ENCODE measurements at places on chromosomes 1 and 21.

- DNase-seq: no peak
Observed at GRCh38 chr1:174795806-174796205, 203.9 kb upstream of the CACYBP start.

GRCh38 chr1:234433563-234434285 lies 45.3 kb downstream of the TARBP1 start:
- no peak for DNase-seq

- no peak for DNase-seq
Observed at GRCh38 chr1:58397187-58397820, 149.2 kb downstream of the OMA1 start.

DNA sequence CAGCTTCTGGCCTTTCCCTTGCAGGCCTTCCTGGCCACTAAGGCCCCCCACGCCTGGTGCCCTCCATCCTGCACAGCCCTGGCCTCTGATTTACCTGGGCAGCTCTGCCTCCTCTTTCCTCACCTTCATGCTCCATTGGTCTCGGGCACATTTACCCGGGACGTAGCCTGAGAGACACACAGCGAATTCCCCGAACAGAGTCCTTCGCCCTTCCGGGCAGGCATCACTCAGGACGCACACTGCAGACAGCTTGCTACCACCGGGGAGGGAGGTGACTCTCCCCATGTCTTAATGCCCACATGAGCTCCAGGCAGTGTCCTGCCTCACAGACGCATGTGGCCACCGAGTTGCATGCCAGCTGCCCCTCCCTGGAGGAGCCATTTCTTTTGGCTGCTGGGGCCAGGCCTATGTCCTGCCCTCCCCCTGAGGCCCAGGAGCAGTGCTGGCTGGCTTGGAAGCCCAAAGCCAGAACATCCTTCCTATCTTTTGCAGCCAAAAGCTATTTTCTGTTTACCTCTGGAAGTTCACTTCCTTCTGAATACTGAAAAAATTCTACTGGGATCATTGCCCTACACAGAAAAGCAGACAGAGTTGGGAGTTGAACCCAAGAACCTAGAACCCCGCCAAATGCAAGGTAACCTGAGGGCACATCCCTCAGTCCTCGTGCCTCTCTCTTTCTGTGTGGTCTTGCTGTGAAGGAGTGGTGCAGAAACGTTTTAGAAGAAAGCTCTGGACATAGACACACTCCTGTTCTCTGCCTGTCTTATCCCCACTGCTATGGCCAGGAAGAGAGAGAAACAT lies 209.5 kb downstream of the TOMM20 start:
- no peak for DNase-seq

DNA sequence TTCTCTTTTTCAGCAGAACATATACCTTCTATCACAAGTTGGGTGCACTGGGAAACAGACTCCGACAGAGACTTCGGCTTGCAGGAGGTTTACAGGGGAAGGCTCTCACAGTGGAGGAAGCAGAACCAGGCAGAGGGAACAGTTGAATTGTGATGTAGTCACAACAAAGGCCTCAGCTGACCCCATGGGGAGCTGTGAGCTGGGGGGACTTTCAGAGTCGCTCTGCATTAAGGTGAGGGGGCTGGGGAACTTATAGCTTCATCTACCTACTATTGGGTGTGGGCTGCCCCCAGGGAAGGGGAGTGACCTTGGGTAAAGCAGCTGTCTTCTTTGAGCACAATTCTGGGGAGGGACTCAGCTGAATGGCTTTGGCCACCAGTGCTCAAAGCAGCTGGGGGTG lies 94.9 kb upstream of the POU3F1 start:
- DNase-seq: no peak

DNA sequence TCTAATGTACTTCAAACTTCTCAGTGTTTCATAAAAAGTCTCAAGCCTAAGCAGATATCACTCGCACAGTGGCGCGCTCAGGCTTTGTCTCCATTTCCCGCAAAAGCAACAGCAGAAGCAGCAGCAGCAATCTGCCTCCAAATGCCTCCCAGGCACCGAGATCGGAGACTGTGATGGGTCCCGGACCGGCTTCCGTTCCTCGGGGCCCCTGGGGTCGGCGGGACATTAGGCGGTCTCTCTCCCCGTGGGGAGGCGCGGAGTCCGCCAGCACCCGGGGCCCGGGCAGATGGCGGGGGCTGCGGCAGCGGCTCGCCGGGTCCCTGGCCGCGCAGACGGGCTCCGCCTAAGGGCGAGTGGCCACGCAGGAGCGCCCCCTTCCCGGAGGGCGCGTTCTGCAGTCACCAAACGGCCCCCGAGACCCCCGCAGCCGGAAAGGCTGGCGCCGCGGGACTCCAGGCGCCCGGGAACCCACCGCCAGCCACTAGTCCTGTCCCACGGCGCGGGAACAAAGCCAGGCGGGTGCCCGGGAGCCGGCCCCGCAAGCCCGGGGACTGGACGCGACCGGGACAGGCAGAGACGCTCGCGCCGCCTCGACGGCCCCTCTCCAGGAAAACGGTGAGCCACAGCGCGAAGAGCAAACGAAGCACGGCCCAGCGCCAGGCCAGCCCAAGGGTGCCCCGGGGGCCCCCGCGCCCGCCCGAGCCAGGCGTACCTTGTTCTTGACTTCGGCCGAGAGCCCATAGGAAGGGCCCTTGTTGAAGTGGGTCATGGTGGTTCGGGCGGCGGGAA lies 590 bp downstream of the CNN3 start:
- peak; percentile 41 for DNase-seq

- no peak for DNase-seq
Observed at GRCh38 chr21:31347435-31348032, 3.5 kb upstream of the TIAM1 start.

DNA sequence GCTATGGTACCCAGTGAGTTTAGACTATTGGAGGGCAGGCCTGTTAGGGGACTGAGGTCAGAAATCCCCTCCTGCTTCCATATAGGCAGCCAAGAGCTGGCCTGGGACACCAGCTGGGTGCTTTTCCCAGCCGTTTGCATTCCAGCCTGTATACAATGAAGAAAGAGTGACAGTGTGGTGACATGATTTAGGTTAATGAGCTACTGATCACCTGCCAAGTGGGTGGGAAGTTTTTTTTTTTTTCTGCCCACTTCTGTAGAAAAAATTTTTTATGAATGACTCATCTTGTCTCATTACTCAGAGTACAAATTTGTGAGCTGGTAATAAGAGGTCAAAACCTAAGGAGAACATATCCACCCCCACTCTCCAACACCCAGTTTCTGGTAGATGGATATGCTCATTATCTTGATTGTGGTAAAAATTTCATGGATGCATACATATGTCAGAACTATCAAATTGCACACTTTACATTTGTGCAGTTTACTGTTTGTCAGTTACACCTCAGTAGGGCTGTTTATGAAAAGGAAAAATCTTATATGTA lies 16.4 kb upstream of the CGN start:
- no peak for DNase-seq

GRCh38 chr1:222010306-222010705 lies 268.4 kb upstream of the DUSP10 start:
- DNase-seq: no peak

DNA sequence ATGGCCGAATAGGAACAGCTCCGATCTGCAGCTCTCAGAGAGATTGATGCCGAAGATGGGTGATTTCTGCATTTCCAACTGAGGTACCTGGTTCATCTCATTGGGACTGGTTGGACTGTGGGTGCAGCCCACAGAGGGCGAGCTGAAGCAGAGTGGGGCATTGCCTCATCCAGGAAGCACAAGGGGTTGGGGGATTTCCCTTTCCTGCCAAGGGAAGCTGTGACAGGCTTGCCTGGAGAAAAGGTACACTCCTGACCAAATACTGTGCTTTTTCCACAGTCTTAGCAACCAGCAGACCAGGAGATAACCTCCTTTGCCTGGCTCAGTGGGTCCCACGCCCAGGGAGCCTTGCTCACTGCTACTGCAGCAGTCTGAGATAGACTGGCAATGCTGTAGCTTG lies 66.9 kb downstream of the HSD3B1 start:
- DNase-seq: no peak

GRCh38 chr1:26733982-26734381 lies 38.2 kb downstream of the ARID1A start:
- no peak for DNase-seq

GRCh38 chr1:240122639-240123613 lies 31.2 kb downstream of the FMN2 start:
- DNase-seq: no peak

GRCh38 chr1:228157729-228158126 lies 7.9 kb upstream of the IBA57 start:
- no peak for DNase-seq

GRCh38 chr1:72946903-72947499 lies 664.7 kb upstream of the NEGR1 start:
- no peak for DNase-seq

DNA sequence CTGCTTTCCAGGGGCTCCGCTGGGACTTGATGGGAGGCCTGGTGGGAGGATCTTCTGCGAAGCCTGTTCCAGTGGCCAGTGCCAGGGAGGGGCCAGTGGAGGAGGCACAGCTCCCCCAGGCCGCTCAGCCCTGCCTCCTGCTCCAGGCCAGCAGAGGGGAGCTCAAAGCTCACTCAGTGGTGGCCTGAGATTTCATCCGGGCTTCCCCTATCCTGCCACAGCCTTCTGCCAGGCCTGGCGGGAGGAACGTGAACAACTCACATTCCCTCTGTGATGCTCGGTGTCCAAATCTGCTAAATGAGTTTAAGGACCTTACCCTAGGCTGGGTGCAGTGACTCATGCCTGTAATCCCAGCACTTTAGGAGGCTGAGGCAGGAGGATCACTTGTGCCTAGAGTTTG lies 3.3 kb downstream of the CLCNKB start:
- DNase-seq: no peak

- DNase-seq: no peak
Observed at GRCh38 chr1:26664802-26665201, 31.0 kb upstream of the ARID1A start.

- no peak for DNase-seq
Observed at GRCh38 chr1:202576816-202577215, 133.4 kb downstream of the SYT2 start.

DNA sequence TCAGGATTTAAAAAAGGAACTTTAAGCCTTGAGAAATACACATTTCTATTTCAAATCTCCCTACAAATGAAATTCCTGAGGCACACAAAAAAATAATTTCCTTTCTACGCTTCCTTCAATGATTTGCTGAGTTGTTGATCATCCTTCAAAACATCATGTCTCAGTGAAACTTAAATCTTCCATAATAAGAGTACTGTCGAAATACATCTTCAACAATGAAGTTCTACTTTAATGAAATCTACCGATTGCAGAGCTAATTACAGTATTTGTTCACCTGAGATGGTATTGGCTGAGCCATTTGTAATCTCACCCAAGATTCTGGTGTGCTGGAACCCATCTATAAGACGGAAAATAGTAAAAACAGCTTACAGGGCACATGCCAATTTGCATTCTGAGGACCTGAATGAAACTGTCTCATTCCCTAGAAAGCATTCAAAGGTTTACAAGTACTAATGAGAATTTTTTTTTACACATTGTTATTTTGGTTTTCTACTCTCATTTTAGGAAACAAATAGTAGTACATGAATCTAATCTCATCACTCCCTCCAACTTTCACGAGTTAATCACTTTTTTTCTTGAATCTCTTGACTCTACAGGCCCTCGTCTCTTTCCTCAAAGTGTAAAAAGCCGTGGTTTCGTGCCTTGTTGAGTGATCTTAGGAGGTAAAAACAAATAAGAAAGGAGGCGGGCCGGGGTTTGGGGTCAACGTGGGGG lies 1.1 kb downstream of the CHML start:
- DNase-seq: peak; percentile 6

DNA sequence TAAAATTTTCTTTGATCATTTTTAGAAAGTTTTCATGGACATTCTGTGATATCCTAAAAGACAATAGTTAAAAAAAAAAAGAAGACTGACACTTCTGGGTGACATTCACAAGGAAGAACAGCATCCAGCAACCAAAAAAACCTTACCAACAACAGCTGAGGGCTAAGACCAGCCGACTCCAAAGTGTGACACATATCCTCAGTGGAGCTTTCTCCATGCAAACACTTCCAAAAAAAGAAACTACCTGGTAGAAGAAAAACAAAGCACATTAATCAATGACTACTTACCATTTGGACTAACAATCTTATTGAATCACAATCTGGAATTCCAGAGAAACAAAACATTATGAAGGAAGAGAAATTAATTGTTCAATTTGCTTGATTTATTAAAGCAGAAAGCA lies 88.2 kb downstream of the IARS2 start:
- no peak for DNase-seq

DNA sequence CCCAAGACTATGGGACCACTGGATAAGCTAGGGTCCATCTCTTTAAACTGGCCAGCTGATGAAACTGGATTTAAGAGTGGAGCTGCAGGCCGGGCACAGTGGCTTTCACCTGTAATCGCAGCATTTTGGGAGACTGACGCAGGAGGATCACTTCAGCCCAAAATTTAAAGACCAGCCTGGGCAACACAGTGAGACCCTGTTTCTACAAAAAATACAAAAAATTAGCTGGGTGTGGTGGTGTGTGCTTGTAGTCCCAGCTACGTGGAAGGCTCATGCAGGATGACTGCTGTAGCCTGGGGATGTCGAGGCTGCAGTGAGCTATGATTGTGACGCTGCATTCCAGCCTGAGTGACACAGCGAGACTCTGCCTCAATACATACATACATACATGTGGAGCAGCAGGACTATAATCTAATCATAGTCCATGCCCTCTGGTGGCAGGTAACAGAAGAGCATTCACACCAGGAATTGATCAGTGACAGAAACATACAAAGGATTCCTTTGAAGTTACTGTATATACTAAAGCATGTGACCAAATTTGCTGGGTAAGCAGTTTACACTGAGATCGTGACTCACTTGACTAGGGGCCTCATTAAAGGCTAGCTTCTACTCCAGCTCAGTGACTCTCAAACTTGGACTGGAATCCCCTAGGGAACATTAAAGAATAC lies 101.5 kb upstream of the SLFNL1 start:
- DNase-seq: no peak

DNA sequence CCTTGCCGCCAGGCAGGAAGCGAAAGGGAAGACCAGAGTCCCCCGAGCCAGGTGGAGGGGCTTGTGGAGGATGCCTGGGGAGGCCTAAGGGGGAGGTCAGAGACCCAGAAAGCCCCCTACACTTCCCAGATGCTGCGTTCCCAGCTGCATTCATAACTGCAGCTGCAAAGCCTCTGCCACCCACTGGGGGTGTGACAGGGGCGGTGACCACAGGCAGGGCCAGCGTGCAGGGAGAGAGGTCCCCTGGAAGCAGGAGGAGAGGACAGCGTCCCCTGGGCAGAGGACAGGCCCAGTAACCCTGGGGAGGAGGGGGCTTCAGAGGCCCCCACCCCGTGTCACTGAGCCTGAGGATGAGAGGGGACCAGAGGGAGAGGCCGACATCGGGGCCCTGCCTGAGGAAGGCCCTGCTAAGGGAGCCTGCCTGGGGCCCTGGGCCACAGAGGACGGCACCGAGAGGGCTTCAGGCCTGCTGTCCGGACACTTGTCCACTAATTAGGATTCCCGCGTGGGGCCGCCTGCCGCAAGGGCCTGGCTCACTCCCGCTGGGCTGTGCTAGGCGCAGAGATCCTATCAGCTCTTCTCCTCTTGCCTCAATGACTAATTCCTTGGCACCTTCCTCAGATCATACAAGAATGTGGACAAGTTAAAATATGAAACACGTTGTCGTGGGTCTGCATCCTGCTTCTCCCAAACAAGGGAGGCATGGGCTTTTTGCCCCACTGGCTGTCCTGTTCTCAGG lies 49.1 kb upstream of the CCDC27 start:
- no peak for DNase-seq

Data from naive B cell (primary cell).